ENCODE measurements at places on chromosomes 7 and 10. TPM values are rescaled to one million over a fixed set of nuclear protein-coding genes. Genes with fewer than 3 reads are reported as not detected.

The TUBAL3 gene
- not detected for total RNA-seq

DNA sequence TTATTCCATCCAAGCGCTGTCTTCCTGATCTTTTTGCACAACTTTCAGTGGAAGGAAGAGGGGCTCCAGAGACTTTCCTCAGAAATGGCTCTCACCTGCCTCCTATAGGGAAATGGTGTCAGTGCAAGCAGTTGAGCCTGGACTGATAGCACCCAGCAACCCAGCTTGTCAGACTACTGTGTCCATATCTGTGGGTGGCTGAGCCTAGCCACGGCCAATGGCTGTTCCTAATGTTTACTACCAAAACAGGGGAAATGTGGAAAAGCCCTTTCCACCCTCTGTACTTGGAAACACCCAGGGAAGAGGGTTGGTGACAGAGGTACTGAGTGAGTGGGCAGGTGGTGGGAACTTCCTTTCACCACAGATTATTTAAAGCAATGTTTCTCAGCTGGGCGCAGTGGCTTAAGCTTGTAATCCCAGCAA lies 4.3 kb upstream of the YKT6 start:
- no peak for DNase-seq

DNA sequence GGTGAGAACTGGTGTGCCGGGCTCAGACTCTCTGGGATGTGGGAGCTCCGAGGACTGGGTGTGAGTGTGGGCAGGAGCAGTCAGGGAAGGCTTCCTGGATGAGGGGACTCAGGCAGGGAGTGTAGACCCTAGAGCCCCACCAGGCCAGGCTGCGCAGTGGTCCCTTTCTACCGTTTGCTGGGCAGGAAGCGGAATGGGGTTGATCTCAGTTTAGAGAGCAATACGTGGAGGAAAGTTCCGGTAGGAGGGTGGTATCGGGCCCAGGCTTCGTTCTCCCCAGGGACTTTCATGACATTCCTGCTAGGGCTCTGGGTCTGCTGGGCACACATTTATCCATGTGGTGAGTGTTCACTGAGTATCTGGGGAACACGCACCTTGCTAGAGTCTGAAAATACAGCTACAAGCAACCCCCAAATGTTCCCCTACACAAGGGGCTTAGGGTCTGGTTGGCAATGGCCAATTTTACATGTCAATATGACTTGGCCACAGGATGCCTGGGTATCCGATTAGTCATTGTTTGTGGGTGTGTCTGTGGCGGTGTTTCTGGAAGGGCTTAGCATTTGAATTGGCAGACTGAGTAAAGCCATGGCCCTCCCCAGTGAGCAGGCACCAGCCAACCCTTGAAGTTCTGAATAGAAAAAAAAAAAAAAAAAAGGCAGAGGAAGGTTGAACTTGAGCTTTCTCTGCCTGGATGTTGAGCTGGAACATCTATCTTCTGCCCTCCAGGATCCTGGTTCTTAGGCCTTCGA lies 20.8 kb downstream of the GHRHR start:
- peak; percentile 14 for DNase-seq

DNA sequence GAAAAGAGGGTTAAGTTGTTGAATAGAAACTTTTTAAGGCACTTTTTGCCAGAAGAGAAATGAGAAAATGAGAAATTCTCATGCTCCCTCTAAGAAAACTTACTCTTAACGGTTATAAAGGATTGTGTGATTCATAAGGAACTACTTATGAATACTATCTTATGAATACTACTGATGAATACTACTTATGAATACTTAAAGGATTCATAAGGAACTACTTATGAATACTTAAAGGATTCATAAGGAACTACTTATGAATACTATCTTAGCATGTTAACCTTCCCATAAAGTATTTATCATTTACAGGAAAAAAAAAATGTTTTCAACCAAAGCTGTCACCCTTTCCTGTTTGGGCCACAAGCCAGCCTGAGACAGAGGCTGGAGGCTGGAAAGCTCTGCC lies 53.1 kb upstream of the UCN3 start:
- DNase-seq: no peak

GRCh38 chr7:38825721-38826440 lies 83.1 kb downstream of the VPS41 start:
- DNase-seq: no peak

The FRMPD2 gene
- not detected for total RNA-seq

DNA sequence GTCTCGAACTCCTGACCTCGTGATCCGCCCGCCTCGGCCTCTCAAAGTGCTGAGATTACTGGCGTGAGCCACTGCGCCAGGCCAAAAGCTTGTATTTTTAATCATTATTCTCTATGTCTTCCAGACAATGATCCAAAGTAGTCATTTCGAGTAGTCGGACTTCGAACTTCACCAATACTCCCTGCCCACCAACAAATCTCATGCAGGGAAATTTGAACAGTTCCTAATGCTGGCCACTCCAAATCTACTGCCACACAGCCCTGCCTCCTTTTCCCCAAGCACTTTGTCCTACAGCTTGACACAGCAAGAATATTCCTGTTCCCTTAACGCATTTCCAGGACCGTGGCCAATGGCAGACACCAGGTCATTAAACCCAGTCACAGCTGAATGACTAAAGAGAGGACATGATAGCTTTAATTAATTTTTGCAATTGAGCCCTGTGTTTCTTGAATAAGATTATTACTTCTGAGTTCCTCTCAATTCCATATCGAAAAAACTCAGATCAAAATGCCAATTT lies 142.3 kb upstream of the NRP1 start:
- no peak for DNase-seq

The RADIL gene
- total RNA-seq: not detected

DNA sequence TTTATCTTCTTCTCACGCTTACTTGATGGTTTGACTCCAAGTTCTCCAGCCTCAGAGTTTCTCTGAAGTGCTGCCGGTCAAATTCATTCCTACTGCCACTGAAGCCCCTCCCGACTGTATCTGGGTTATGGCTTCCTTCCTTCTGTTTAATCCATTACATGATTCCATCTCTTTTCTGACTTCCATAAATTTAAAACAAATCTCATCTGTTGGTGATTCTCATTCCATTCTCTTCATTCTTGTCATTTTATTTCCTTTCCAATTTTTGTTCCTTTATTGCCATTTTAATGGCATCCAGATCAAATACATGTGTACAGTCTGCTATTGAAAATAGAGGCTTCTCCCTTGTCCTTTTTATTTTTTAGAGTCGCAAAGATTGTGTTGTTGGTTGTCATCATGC lies 25.4 kb upstream of the HIBADH start:
- no peak for DNase-seq

The ABLIM1 gene
- 10.4 TPM for total RNA-seq

DNA sequence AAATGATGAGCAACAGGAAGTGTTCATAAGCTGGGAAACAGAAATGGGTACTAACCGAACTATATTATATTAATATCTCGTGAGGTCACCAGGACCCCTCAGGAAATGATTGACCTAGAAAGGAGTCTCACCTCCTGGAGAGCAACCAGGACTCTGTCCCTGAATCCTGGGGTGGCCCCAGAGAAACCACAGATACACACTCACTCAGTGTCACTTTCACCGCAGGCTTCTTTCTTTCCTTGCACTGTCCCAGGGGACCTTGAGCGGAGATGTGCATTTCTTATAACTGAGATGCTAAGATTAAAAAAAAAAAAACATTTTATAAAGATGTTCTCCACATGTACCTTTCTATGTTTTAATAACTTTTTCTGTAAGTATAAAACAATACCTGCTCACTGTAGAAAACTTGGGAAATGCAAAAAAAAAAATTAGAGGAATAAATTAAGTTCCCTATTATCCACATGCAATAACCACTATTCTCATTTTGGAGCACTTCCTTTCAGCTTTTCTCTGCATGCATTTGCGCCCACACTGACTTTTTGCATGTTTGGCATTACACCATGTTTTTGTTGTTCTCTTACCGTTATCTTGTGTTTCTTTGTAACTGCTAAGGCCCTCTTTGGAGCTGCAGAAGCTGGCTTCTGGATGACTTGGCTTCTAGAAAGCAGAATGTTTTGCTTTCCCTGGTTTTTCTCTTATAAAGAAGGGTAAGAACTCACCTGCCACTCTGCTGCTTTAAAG lies 15.0 kb downstream of the NOD1 start:
- DNase-seq: no peak

- no peak for DNase-seq
Observed at GRCh38 chr7:87926581-87927461, 7.2 kb upstream of the ADAM22 start.

The GBX1 gene
- not detected for total RNA-seq

DNA sequence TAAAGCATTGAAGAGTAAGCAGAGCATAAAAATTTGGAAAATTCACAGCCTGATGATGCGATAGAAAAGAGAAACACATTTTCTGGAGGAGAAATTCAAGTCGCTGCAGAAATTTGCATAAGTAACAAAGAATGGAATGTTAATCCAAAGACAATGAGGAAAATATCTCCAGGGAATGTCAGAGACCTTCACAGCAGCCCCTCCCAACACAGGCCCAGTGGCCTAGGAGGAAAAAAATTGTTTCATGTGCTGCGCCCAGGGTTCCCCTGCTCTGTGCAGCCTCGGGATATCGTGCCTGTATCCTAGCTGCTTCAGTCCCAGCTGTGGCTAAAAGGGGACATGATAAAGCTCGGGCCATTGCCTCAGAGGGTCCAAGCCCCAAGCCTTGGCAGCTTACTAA lies 206.8 kb downstream of the TPK1 start:
- no peak for DNase-seq

The SSBP1 gene
- 284 TPM for total RNA-seq

The ADCYAP1R1 gene
- total RNA-seq: not detected

- DNase-seq: no peak
Observed at GRCh38 chr10:32923849-32924248, 34.2 kb downstream of the ITGB1 start.

The CYREN gene
- 81.6 TPM for total RNA-seq

GRCh38 chr7:6637544-6638229 lies 569 bp downstream of the ZNF316 start:
- DNase-seq: peak; percentile 28

DNA sequence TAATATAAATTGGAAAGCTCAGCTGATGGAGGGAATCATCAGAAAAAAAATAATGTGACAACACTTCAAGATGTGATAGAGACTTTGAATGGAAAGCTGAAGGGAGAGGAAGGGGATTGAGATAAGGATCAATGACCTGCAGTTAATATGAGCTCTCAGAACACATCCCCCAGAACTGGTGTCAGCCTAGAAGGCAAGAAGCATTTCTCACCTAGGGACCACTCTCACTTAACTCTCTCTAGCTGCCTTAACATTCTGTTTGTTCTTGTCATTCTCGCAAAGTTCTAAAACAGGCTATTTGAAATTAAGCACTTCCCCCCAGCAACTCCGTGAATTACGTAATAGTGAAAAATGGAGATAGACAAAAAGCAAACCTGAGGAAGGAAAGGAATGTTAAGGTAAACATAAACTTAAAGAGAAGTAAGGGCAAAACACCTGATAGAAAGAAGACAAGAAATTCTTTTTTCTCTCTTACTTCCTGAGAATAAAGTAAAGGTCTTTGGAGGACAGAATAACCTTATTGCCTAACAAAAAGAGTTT lies 1.2 kb upstream of the MPP7 start:
- DNase-seq: no peak

- DNase-seq: no peak
Observed at GRCh38 chr7:33645104-33645503, 260.2 kb upstream of the BMPER start.
